ENCODE measurements at places on chromosomes 7 and 10.

DNA sequence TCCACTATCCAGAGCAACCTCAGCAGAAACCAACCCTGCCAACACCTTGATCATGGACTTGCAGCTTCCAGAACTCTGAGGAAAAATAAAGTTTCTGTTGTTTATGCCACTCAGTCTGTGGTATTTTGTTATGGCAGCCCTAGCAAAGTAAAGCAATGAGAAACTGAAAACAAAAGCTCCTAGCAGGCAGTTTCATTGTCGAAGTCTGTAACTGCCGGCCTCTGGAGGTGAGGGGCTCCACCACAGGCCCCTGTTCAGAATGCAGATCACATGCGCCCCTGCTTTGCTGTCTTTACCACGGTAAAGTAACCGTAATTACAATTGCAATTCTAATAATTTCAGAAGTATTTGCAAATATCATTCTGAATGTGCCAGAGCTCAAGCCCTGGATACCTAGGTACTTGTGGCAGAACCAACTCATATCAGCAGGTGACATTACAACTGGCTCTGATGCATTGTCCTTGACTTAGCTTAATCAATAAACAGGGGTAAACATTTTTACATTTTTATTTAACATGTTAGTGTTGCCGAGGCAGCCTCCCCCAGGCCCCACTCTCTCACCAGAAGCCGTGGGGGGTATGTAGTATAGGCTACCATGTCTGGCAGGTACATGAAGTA lies 193.2 kb downstream of the ELMO1 start:
- no peak for DNase-seq

GRCh38 chr10:70939441-70940003 lies 51.2 kb upstream of the PCBD1 start:
- no peak for DNase-seq

DNA sequence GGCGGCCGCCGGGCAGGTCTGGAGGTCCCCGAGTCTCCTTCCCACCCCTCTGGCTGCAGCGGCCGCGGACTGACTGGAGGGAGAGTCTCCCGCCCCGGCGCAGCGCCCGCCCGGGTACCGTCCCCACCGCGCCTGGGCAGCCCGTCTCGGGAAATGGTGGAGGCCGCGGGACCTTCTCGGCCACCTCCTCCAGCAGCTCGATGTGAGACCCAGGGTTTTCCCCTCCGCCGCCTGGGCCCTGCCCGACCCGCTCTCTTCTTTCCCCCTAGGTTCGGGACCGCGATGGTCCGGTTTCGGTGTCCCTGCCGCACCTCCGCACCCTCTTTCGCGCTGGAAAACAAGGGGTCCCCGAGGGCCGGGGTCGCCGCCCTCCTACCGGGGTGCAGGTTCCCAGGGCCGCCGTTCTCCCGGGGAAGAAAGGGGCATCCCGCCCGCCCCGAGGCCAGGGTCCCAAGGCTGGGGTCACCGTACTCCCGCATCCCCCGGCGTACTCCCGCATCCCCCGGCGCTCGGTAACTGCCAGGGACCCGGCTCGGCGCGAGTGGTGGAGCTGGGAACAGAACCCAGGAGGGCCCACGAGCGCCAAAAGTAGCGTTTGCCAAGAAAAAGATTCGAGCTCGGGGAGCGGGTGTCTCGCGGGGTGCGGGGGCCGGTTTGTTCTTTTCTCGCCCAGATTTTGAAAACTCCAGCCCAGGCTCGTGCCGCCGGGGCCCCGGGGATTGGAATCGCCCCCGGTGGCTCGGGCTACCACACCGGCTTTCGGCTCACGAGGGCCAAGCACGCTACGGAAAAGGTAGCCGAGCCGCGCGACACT lies 3.4 kb downstream of the TNRC18 start:
- DNase-seq = no peak

DNA sequence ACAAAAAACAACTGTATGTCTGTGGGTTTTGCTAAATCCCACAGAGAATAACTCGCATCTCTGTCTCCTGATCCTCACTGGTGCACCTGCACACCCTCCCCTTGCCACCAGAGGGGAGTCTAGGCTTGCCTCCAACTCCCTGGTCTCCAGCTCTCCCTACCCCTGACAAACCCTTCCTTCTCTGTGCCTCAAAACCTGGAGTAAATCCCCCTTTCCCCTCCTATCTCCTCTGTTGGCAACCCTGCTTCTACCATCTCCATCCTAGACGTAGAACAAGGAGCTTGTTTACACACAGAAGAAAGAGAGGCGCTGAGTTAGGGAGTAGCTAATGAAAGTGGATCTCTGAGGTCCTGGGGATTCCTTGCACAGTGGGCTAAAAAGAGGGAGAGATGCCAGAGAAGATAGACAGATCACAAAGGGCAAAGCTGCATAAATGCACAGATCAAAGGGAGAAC lies 6.0 kb downstream of the MBLAC1 start:
- peak; percentile 55 for DNase-seq

GRCh38 chr7:133051066-133051465 lies 30.8 kb downstream of the CHCHD3 start:
- DNase-seq = peak; percentile 27

DNA sequence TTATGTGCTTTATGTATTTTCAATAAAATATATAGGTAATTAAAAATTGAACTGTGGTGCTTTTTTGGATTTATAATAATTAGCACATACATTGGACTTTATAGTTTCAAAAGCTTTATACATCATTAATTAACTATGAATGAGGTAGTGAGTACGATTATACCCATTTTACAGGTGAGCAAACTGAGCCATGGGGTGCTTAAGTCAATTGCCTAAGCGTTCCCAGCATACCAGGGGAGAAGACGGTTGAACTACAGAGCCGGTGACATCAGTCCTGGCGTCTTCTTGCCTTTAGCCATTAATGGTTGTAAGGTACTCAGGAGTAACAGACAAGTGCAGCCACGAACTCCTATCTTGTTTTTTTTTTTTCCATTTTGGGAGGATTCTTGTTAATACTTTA lies 172.8 kb downstream of the GATA3 start:
- DNase-seq = no peak

DNA sequence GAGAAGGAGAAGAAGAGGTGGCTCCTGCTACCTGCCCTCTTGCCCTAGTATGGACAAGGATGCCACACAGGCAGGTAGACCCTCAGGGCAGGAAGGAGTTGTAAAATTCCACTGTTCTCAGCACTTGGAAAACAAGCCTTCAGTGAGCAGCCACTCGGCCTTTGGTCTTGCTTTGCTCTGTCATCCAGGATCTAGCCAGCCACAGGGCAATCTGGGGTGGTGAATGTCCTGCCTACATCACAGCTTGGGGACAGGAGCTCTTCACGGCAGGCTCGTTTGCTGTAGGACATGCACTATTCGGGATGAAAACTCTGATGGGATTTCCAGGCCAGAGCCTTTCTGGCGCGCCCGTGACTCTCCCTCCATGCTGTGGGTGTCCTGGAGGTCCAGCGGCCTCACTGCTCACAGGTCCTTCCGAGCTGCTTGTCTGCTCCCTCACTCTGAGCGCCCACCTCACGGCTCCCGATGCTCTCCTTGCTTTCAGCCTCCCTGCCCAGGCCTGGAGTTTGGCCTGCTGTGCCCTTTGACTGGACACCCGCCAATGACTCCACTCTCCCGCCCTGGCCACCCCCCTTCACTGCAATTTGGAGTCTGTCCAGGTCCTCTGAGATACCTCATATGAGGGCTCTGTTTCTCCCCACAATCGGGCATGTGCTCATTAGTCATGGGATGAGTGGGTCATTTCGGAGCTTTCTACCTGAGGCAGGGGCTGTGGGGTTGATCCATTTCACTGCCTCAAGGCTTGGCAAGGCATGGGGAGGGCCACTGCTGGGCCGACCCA lies 227.2 kb upstream of the GRB10 start:
- DNase-seq = peak; percentile 52

- no peak for DNase-seq
Observed at GRCh38 chr7:54831644-54832095, 72.7 kb upstream of the SEC61G start.

DNA sequence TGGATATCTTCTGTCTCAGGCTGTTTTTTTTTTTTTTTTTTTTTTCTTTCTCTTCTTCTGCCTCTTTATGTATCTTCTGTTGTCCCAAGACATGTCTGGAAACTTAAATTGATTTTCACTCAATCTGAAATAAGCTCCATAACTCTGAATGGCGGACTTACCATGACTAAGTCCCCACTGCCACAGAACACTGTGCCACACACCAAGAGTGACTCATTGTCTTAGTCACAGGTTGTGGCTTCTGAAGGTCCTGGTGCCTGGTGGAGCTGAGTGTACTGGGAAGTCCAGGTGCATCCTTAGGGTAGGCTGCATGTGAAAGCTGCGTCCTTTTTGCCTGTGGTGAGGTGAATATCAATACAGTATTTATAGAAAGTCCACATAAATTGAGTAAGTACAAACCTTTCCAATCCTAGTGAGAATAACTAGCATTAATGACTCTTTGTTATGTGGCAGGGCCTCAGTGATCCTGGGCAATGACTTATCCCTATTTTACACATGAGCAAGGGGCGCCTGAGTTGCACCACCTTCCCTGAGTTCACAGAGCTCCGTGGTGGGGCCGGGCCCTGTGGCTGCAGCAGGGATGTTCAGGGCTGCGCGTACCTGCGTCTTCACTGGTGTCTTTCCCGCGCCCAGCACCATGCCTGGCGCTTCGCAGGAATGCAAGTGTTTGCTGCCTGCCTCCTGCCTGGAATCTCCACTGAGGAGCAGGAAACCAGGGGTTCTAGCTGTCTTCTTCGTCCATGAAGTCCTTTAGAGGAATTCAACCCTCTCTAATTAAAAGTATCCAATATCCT lies 4.3 kb downstream of the PFKP start:
- peak; percentile 91 for DNase-seq

GRCh38 chr10:108412323-108412722 lies 1247.8 kb upstream of the SORCS1 start:
- DNase-seq = no peak

- peak; percentile 53 for DNase-seq
Observed at GRCh38 chr7:148700661-148701064, 2.0 kb downstream of the CUL1 start.

GRCh38 chr10:89160339-89160738 lies 46.8 kb downstream of the CH25H start:
- DNase-seq = no peak

DNA sequence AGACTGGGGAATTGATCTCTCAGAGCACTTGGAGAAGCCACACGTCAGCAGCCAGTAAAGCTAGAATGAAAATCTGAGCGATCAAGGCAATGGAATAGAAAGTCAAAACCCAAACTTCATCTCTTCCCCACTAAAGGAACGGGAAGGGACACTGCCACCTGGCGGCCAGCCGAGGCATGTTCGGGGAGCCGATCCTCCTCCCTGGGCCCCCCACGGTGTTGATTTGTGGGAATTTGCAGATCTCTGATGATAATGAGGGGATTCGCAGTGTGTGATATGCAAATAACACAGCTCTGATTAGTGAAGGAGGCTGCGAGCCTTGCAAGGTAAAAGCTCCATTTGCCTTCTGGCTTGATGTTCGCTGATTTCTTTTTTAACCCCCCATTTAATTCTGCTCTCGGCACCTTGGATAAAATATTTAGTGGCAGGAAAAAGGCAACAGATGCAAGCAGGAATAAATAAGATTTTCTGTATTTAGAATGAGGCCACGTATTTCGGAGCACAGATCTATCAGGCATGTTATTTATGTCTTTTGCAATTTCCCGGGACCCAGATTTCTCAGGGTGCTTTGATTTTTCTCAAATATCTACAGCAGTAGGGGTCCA lies 258.6 kb downstream of the PAXIP1 start:
- no peak for DNase-seq

GRCh38 chr7:36180121-36180520 lies 27.1 kb downstream of the EEPD1 start:
- DNase-seq = no peak

GRCh38 chr7:102432442-102433218 lies 745 bp upstream of the ORAI2 start:
- no peak for DNase-seq

DNA sequence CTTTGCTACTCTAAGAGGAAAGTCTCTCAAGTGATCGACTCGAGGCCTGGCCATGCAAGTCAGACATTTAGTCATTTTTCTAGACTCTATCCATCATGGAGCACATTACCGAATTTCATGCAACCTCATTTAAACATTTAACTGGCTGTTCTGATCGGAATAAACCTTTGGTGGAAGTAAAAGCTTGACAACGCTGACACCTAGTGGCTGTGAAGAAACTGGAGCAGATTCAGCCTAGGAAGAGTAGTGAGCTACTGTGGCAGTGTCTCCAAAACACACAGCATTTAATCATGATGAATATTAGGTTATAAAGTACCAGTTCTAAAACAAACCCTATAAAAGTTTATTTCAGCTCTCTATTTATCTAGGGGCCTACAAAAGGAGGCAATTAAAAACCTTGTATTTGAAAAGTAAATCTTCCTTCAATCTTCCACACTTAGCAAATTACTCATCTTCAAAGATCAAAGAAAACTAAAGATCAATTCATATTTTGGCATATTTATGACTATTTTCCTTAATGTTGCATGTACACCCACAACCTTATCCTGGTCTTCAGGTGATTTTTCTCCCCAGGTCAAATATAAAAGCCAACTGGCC lies 175.0 kb downstream of the CTNNA3 start:
- peak; percentile 55 for DNase-seq

- no peak for DNase-seq
Observed at GRCh38 chr7:145434811-145435210, 599.0 kb upstream of the TPK1 start.

DNA sequence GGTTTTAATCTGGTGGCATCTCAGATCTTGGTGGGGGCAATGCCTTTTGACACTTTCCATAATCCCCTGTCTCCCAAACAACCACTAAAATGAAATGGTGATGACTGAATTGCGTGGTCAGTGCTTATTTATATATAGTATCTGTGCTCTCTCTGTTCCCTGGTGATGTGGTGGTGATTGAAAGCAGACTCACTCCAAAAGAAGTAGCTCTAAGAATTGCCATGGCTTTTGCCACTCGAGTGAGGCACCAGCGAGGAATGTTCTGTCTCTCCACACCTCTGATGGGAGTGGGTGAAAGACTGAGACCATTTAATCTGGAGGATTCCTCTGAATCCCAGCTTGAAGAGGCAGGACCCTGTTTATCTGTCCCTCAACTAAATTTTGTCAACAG lies 2.8 kb downstream of the DUSP5 start:
- DNase-seq = peak; percentile 76

DNA sequence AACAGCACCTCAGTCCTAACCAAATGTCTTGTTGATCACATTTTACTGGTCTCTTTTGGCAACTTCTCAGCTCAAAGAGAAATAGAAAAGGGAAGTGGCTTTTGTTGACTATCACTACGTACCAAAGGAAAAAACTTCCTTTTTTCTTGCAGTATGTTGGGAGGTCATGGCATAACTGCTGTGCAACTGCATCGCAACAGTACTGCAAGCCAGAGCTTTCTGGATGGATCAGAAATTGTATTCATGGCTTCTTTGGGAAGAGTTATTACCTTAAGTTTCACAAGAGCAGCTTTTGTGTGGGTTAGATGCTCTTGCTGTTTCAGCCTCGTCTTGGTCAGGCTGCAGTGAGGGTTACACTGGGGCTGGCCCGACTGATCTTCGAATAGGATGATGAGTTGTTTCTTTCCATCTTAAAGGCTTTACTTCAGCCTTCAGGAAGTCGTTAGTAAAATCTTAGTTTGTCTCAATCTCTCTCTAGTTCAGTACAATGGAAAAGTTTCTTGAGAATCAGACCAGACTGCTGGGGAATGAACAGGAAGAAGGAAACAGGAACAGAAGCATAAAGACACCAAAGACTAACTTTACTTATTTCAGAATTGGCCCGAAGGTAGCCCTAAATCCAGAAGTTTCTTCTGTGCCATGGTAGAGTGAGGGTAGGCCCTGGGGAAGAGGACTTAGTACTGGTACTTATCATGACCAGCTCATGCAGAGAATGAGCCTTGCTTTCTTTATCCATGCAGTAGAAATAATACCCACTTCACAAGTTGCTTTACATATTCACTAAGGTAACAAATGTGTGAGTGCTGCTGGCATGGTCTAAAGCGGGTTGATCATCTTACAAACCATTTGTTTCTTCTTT lies 153.6 kb downstream of the CELF2 start:
- no peak for DNase-seq
